Activated naive CD8-positive, alpha-beta T cell treated with anti-CD3 and anti-CD28 coated beads, Interleukin-2, amount 10 ng/mL, durations not matched to agents 7 days and 5 days (primary cell): ENCODE measurements at places on chromosomes 11 and 22.

DNA sequence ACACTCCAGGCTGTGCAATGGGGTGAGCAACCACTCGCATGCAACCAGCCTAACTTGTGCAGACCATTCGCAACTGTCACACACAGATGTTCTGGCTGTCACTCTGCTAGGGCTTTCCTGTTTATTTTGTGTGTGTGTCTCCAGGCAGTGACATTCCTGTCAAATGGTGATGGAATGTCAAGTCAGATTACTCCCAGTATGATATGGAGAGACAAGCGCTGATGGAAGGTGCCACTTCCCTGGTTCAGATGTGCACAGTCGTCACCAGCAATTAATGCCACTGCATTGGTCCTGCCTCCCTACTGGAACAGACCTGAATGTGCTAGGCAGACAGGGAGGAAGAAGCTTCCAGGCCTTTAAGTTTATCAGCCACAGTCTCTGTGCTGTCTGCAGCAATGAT lies 442.4 kb upstream of the ISX start:
- DNase-seq = no peak

GRCh38 chr11:86910592-86910991 lies 44.6 kb downstream of the FZD4 start:
- no peak for DNase-seq

- DNase-seq = no peak
These were observed 64.3 kb downstream of the CYB5R2 start for GRCh38 chr11:7609015-7609414.

GRCh38 chr11:64090806-64091516 lies 55.2 kb downstream of the FLRT1 start:
- DNase-seq = no peak

GRCh38 chr11:44885919-44886789 lies 64.5 kb downstream of the TP53I11 start:
- DNase-seq = no peak

DNA sequence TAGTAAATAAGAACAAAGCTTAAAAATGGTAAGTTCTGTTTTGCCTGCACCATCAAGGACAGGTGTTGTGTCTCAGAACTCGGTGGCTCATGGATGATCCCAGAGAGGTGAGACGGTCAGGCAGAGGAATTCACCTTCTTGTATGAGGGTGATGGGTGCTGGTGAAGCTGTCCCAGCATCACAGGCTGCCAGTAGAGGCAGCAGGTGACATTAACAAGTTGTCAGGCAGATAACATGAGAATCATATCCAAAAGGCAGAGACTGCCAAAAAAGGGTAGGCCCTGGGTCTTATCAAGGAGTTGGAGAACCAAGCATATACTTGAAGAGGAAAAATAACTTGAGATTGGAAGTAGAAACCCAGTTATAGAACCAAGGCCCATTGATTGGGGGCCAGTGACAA lies 437.8 kb downstream of the DYNC2H1 start:
- DNase-seq = no peak

DNA sequence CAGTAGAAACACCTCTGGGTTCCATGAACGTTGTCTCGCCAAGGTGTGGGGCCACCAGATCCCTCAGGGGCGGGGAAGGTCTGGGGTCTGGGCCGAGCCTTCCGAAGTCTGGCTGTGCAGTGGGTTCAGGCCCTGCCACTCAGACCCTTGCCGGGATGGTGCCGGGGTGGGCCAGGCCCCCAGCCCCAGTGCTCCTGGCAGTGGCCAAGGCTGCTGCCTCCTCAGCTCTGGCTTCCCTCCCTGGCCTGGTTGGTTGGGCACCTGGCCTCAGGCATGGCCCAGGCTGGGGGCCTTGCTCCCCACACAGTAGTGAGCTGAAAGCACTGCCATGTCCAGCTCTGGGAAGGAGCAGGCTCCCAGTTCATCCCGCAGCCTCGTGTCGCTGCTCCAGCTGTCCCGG lies 48.2 kb upstream of the PPARA start:
- DNase-seq = no peak

- no peak for DNase-seq
These were observed 157.4 kb downstream of the COMMD9 start for GRCh38 chr11:36131721-36132397.

- no peak for DNase-seq
These were observed 139.0 kb upstream of the GUCY1A2 start for GRCh38 chr11:107157146-107157808.

- DNase-seq = no peak
These were observed 30.7 kb upstream of the ARFGAP3 start for GRCh38 chr22:42887523-42888507.

GRCh38 chr22:37232140-37232998 lies 11.7 kb downstream of the RAC2 start:
- DNase-seq = peak; percentile 57

DNA sequence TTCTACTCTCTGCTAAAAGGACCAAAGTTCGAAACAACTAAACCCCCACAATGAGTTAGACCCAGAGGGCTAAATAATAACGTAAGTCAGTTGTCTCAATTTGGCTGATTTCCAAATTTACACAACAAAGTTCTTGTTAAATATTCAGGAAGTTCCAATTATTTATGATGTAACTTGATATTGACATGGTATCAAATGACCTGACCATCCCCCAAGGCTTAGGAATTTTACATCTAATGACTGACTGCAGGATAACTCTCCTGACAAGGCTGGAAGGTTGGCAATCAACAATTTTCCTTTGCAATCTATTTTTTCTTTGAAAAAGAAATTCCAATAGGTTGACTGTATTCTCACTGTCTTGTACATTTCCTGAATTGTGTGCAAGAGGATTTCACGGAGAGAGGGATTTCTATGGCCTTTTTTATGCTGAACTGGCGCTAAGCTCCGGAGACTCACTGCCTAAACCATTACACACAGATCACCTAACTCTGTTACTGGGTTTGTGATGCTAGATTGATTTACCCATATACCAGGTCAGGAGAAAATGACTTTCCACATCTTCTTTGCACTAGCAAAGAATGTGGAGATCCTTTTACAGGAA lies 9.6 kb upstream of the CDON start:
- DNase-seq = no peak

DNA sequence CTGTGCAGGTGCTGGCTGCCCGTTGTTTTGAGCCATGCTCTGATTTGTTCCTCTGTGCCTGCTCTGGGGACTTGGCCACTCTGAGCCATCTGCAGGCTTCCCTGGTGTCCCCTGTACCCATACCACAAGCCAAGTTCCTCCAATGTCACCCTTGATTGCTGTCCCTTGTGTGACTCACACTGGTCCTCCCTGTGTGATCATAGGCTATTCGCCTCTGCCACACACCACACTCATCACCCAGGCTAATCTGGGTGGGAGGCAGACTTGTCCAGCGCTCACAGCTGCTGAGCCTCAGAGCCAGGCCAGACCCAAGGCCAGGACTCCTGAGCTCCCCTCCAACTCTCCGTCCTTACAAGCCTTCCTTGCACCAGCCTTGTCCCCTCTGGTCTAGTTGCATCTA lies 31.7 kb downstream of the IGF2 start:
- no peak for DNase-seq

- no peak for DNase-seq
These were observed 15.2 kb downstream of the NRIP3 start for GRCh38 chr11:8988329-8989234.

GRCh38 chr22:42721045-42721434 lies 370 bp upstream of the A4GALT start:
- DNase-seq = no peak

GRCh38 chr11:126101930-126102283 lies 39.2 kb upstream of the CDON start:
- DNase-seq = no peak

DNA sequence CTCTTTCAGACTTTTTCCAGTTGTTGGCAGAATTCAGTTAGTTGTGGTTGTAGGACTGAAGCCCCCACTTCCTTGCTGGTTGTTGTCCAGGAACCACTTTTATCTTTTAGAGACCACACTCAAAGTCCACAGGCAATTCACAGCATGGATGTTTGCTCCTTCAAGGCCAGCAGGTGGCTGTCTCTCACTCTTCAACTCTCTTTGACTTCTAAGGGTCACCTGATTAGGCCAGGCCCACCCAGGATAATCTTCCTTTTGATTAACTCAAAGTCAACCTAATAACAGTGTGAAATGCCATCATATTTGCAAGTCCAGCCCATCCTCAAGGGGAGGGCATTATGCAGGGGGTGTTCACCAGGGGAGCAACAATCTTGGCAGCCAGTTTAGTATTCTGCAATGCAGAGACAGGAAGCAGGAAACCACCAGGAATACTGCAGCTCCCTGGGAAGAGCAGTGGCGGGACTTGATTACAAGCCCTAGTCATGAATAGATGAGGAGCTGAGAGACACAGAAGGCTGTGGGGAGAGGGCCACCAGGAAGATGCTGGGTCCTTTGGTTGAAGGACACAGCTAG lies 52.4 kb downstream of the LRRC74B start:
- DNase-seq = no peak

DNA sequence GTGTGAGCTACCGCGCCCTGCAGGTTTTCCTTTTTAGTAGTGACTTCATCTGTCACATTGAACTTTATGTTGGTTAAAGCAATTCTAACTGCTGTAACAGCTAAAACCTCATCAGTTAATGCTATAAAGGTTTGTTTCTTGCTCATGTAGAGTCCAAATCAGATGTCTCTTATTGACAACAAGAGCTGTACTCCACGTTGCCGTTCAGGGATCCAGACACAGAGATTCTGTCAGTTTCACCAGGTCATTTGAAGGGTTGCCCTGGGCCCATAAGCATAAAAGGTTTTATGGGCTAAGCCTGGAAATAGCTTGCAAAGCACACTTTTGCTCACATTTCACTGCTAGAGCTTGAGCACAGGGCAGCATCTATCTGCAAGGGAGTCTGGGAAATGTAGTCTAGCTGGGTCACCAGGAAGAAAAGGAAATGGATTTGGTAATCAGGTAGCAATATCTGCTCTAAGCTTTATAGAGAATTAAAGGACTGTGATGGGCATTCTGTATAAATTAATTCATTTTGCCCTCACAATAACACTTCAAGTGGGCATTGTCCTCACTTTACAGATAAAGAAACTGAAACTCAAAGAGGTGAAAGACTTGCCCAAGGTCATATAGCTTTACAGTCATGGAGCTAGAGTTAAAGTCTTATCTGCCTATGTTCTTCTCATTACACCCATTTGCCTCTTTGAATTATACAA lies 25.2 kb upstream of the PTPRJ start:
- no peak for DNase-seq

DNA sequence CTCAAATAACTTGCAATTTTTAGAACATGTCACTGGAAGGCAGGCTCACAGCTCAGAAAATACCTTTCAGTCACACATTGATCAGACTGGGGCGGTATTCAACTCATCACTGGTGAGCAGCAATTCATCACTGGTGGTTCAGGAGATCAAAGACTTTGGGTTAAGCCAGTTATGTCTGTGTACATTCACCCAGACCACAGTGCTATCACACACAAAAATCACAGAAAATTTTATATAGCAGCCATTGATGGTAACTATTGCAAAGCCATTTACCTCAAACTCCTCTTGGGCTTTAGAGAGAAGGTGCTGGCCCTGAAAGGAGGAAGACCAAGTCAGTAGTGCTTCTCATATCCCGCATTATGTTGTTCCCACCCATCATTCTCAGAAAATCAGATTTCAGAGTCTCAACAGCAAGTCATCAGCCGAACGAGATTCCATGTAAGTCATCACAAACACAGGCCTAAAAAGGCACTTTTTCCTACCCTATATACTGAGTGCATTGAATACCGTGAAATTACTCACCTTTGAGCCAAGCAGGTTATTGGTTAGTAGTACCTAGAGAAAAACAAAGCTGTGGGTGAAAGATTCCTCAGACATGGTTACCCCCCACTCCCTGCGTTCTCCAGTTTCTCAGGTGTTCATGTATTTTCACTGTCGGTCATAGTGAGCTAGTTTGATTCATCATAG lies 14.0 kb upstream of the WDR74 start:
- no peak for DNase-seq

- DNase-seq = no peak
These were observed 21.6 kb downstream of the OR8G5 start for GRCh38 chr11:124277804-124278203.

GRCh38 chr11:122578171-122578825 lies 77.2 kb upstream of the UBASH3B start:
- no peak for DNase-seq

GRCh38 chr22:43533656-43534428 lies 122.0 kb downstream of the MPPED1 start:
- no peak for DNase-seq

GRCh38 chr11:33633251-33634003 lies 67.2 kb downstream of the C11orf91 start:
- DNase-seq = no peak

GRCh38 chr11:14253840-14254239 lies 105.1 kb downstream of the RRAS2 start:
- DNase-seq = no peak

DNA sequence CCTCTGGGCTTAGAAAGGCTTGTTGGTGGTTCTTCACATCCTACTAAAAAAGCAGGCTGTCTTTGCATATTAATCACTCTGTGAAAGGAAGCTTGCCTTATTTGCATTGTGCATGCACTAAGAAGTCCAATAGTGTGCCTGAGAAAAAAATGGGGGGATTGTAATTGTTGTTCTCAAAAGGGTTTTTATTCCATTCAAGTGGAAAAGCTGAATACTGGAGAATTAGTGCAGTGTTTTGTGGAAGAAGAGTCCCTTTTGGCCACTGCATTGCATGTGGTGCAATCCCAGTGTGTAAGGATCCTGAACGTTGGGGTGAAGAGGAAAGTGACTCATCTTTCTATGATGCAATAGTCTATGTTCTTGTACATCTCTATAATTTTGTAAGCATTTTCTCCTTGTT lies 16.5 kb downstream of the NCAM1 start:
- DNase-seq = no peak

DNA sequence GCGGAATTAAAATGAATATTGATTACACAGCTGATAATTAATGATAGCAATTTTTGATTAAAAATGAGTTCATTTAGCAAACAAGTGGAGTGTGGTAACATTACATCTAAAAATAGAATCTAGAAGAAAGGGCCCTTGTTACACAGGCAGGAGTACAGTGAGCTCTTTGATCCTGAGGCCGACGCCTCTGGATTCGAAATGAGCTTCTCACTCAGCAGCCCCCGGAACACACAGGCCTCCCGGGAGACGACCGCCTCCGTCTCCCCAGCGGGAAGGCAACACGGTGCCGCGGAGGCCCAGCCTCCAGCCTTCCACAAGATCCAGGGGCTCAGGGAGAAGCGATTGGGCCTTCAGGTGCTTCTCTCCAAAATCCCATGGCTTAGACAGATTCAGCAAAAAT lies 379.1 kb downstream of the BRD1 start:
- DNase-seq = no peak

DNA sequence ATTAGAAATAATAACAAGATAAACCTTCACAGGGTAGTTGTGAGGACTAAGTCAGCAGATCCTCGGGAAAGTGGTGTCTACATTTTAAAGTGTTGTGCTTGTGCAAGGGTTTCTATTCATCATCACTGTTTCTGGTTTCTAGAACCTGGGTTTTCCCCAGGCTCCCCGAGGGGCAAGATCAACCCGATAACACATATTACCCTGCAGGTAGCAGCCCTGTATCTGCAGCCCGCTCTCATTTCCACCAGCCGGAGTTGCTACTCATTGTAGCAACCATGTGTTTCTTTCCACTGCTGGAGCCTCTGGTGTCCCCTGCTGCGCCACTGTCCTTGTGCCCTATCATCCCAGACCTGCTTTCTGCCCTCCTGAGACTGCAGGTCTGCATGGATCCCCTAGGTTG lies 67.0 kb downstream of the MIAT start:
- no peak for DNase-seq

- DNase-seq = no peak
These were observed 12.8 kb downstream of the DGCR2 start for GRCh38 chr22:19109198-19110063.

GRCh38 chr11:60887556-60887955 lies 18.8 kb downstream of the PRPF19 start:
- DNase-seq = peak; percentile 55

GRCh38 chr11:10858439-10859325 lies 829 bp upstream of the ZBED5 start:
- peak; percentile 75 for DNase-seq
